ENCODE measurements at places on chromosomes 5 and 9. TPM values are rescaled to one million over a fixed set of nuclear protein-coding genes. Genes with fewer than 3 reads are reported as not detected.
A peak's percentile ranks its signal among the peaks of the same experiment; 100 is the strongest.

DNA sequence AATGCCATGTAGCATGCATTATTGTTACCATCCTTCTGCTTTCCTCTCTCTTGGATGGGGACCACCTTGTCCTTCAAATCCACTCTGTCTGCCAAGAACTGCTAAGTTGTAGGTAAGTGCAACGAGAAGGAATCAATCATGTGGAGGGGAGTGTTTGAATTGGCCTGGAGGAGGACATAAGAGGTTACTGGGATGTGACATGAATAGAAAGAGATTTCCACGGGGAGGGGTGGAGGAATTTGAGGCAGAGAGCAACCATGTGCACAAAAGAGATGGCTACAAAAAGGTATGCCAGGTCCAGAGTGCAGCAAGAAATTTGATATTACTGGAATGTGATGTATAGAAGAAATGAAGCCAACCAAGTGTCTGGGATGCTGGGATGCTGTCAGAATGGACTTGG is 648.9 kb upstream of the KLF4 start:
- no peak for DNase-seq

- peak; percentile 87 for DNase-seq
Measured at GRCh38 chr5:122332599-122333555, 20.8 kb downstream of the SNCAIP start.

ZBED3 gene
- polyA plus RNA-seq, result 16.6 TPM

GRCh38 chr9:132249123-132249522 is 87.3 kb downstream of the NTNG2 start:
- no peak for DNase-seq

DNA sequence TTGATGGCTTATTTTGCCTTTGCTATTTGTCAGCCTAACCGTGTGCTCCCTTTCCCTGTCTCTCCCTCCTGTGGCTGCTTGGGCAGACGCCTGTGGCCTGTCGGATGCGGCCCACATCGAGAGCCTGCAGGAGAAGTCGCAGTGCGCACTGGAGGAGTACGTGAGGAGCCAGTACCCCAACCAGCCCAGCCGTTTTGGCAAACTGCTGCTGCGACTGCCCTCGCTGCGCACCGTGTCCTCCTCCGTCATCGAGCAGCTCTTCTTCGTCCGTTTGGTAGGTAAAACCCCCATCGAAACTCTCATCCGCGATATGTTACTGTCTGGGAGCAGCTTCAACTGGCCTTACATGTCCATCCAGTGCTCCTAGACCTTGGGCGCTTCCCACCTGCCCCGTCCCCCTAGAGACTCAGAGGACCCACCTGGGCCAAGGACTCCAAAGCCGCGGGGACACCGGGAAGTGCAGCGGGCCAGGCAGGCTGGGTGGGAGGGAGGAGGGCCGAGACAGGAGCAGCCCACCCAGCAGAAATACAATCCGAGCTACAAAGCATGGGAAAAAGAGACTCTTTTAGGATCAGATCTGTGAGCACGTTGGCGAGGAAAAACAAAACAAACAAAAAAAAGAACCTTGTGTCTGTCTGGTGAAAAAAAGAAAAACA is 10.6 kb downstream of the NR2F1 start:
- no peak for DNase-seq

- DNase-seq, result no peak
Measured at GRCh38 chr9:5185220-5185840, at the start of gene INSL6. Gene INSL6 (minus strand): TSS chr9:5185639. CDS start chr9:5185602, 37 bp downstream.

DNA sequence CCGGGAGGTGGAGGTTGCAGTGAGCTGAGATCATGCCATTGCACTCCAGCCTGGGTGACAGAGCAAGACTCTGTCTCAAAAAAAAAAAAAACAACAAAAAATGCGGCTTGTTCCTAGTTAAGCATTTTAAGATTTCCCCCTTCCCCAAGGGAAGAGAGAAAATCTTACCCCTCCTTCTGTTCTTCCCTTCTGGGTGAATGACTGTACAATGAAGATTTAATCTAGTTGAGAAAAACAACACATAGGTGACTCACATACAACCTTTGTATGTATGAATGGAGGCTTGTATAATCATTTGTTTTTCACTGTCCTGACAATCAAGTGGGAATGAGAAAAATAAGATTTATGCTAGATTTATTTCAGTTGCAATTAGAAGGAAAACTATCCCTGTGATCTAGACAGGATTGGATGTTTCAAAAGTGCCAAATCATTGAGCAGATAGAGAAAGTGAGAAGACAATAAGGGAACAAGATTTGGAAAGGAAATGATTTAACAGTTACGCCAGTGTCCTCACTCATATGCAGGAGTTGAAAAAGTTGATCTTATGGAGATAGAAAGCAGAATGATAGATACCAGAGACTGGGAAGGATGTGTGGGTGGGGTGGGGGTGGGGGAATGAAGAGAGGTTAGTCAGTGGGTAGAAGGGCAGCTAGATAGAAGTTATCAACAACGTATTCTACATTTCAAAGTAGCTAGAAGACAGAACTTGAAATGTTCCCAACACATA is 16.7 kb downstream of the GDA start:
- DNase-seq, result no peak

DNA sequence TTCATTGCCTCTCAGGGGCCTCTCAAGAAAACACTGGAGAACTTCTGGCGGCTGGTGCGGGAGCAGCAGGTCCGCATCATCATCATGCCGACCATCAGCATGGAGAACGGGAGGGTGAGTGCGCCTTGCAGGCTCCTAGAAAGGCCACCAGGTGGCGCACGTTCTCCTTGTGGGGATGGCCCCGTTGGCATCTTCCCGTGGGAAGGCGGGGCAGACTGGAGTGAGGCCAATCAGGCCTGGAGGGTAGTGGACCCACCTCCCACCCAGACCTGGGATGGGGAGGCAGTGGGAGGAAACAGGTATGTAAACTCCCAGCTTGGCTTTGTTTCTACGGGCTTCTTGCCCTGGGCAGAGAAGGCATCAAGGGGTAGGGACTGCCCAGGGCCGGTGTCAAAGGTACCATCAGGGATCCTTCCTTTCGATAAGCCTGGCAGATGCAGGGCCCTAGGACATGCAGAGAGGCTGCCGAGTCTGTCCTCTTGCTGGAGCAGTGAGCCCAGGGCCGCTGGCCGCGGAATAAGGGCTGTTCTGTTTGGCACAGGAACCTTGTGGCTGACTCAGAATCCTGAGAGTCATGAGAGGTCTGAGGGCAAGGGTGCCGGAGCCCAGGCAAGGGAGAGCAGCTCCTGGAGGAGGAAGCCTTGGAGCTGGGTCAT is 18.9 kb upstream of the SPTLC1 start:
- DNase-seq, result peak; percentile 65

GRCh38 chr5:134508521-134509195 is 16.8 kb upstream of the JADE2 start:
- no peak for DNase-seq

PLK2 gene
- 44.5 TPM for polyA plus RNA-seq

DNA sequence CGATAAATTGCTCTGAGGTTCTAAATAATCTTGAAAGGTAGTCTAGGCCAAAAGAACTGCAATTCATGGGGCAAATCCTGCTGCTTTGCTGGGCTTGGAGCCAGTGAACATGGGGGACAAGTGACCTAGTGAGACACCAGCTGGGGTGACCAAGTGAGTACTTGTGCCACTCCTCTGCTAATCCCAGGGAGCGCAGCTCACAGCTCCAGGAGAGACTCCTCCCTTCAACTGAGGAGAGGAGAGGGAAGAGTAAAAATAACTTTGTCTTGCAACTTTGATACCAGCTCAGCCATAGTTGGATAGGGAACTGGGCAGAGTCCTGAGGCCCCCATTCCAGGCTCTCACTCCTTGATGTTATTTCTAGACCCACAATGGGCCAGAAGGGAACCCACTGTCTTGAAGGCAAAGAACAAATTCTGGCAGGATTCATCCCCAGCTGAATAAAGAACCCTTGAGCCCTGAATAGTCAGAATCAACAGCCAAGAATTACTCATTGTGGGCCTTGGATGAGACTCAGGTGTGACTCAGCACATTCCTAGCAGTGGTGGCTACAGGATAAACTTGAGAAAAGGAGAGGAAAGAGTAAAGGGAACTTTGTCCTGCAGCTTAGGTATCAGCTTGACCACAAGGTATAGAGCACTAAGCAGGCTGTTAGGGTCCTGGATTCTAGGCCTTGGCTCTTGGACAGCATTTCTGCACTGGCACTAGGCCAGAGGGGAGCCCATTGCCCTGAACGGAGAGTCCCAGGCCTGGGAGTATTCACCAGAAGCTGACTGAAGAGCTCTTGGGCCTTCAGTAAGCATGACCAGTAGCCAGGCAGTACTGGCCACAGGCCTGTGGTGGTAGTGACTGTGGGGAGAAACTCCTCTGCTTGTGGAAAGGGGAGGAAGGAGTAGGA is 288.3 kb upstream of the CDH18 start:
- DNase-seq, result peak; percentile 1

GRCh38 chr9:30900706-30901105 is 1483.7 kb upstream of the ACO1 start:
- no peak for DNase-seq

ARID3C gene
- 0.12 TPM for polyA plus RNA-seq
